ENCODE measurements at places on chromosomes 2 and 18.

GRCh38 chr2:24724111-24724775 is 68.9 kb downstream of the PTRHD1 start:
- DNase-seq: no peak

DNA sequence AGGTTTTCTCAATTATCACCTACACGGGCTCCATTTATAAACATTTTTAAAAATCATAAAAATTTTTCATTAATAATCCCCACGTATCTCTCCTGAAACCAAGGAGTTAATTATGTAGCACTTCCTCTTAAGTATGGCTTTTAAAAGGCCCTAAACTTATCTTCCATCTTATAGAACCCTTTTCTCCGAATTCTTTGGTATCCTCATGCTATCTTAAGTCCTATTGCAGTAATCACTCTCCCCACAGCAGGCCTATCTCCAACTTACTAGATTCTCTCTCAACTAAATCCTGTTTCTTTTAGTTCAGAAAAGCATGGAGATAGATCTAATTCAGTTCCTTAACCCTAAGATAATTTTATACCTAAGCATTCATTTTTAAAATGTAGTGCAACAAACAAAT is 26.2 kb downstream of the RPRD1A start:
- no peak for DNase-seq

DNA sequence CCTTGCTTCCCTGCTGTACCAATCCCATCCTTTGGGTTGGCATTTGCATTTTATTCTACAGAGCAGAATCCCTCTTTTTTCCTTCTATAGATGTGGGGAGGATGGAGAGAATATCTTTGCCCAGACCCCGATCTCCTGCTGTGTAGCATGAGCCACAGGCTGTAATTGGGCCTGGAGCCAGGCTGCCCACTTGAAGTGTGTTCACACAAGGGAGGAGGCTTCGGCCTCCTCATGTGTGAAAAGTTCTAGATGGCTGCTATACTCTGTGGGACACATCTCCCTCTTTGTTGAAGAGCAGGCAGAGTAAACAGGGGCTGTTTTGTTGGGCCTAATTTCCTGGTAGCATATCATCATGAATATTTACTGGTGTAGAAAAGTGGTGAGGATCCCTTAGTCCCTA is 126.3 kb downstream of the XRCC5 start:
- no peak for DNase-seq

GRCh38 chr2:46653539-46653938 is 174.2 kb downstream of the TMEM247 start:
- no peak for DNase-seq

GRCh38 chr2:211611621-211612020 is 927.0 kb downstream of the ERBB4 start:
- DNase-seq: no peak

DNA sequence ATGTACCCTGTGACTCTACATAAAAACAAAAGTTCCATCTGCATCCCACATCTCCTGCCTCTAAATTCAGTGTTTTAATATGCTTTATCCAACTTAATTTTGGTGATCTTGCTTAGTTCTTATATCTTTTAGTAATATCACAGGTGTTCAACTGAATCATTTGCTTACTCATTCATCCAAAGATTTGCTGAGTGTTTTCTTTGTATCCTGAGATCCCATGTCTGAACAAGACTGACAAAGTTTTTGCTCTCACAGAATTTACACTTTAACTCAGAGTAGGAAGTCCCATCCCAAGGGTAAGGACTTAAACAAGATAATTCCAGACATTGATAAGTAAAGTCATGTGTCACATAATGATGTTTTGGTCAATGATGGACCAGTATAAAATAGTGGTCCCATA is 87.0 kb downstream of the FSIP2 start:
- DNase-seq: no peak

DNA sequence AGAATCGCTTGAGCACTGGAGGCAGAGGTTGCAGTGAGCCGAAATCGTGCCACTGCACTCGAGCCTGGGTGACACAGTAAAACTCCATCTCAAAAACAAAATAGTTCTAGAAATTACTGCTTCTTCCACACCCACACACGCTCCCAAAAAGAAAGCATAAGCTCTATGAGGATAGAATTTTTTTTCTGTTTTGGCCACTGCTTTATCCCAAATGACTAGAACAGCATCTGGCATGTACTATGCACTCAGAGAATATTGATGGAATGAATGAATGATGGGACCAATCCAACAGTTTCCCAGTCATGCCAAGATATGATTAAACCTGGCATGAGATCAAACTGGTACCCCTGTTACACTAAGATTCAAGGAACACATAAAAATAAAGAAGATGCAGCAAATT is 455.4 kb upstream of the CHAC2 start:
- no peak for DNase-seq

GRCh38 chr2:71790226-71791060 is 337.1 kb downstream of the DYSF start:
- DNase-seq: no peak

DNA sequence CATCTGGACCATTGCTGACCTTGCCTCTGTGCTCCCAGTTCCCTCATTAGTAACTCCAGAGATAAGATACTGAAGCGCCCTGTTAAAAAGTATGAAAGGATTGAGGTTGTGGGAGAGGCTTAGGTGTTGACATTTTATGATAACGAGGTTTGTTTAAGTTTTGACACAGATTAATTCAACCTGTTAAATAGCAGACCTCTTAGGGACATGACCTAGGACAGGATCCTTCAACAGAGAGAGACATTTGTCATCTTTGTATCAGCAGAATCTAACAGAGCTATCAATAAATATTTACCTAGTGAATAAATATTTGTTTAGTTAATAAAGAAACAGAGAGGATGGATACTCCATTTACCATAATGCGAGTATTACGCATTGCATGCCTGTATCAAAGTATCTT is 99.5 kb downstream of the DCC start:
- no peak for DNase-seq

DNA sequence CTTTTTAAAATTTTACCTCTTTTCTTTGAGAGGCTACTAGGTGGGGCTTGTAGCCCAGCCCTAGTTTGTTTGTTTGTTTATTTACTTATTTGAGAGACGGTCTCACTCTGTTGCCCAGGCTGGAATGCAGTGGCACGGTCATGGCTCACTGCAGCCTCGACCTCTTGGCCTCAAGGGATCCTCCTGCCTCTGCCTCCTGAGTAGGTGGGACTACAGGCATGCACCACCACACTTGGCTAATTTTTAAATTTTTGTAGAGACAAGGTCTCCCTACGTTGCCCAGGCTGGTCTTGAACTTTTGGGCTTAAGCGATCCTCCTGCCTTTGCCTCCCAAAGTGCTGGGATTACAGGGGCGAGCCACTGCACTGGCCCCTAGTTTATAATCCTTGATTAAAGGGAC is 35.0 kb downstream of the ERLEC1 start:
- no peak for DNase-seq

Measured in CD4-positive, alpha-beta T cell (primary cell).